Thyroid gland (tissue), 4 donors: ENCODE measurements at places on chromosomes 1 and 21. TPM values are rescaled to one million over a fixed set of nuclear protein-coding genes. Genes with fewer than 3 reads are reported as not detected.

DNA sequence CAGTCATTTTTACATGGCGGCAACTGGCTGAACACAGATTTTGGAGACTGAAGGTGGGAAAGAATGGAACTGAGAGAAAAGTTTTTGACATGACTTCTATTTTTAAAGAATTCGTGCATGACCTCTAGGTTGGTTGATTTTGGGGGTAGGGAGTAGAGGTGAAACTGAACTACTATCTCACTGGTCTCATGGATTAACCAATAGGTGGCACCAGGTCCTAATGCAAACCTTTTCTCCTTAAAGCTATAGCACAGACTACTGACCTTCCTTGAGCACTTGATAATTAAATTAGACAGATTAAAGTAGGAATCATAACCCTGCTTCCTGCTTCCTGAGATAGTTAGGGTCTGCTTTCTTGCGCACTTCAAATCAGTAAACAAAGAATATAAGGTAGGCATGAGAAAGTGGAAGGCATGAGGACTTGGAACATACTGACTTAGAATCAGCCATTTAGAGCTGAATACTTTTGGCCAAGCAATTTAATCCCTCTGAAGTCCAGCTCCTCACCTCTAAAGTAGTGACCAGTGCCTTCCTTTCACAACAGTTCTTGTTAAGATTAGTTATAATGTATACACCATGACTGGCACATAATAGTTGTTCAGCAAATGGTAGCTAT, 206.0 kb downstream of the CENPF start:
- no peak for DNase-seq

Gene RPAP2
- 8.7 TPM for total RNA-seq

DNA sequence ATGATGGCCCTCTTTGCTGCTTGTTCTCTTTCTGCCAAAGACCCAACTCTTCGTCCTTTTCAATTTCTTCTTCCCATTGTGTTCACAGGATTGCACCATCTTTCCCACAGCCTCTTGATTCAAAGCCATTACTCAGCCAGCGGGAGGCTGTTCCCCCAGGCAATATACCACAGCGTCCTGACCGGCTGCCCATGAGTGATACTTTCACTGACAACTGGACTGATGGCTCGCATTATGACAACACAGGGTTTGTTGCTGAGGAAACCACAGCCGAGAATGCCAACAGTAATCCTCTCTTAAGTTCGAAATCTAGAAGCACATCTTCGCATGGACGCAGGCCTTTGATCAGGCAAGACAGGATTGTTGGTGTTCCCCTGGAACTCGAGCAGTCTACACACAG, 167.4 kb downstream of the LRRC40 start:
- DNase-seq = no peak

DNA sequence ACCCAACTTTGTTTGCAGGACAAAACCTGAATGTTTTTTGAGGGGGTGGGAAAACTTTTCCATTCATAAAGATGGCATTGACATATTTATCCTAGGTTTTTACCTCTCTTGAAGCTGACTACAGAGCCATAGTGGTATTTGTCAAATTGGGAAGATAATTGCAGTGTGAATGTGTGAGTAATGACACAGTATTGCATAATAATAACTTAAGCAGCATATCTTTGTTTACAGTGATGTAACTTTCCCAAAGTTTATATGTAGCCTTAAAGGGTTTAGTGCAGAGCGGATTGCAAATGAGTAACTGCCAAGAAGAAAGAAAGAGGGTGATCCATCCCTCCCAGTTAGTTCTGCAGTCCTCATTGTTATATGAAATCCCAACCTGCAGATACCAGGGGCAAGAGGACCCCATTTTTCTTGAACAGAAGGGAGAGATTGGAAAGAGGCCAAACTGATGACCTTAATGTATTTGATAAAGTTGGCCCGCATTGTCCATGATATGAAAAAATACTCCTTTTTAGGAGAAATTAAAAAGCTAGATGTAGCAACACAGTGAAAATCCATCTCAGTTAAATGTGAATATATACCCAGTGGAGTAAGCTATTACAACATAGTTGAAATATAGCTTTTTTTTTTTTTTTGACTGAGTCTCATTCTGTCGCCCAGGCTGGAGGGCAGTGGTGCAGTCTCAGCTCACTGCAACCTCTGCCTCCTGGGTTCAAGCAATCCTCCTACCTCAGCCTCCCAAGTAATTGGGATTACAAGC, 23.7 kb upstream of the NFIA start:
- DNase-seq = no peak

GRCh38 chr1:40553017-40553416, 21.6 kb downstream of the ZNF684 start:
- DNase-seq = no peak
